ENCODE measurements at places on chromosomes 7 and 10. TPM values are rescaled to one million over a fixed set of nuclear protein-coding genes. Genes with fewer than 3 reads are reported as not detected.

Gene NAT16
- total RNA-seq = 0.15 TPM

Gene EPDR1
- total RNA-seq = 7.8 TPM

DNA sequence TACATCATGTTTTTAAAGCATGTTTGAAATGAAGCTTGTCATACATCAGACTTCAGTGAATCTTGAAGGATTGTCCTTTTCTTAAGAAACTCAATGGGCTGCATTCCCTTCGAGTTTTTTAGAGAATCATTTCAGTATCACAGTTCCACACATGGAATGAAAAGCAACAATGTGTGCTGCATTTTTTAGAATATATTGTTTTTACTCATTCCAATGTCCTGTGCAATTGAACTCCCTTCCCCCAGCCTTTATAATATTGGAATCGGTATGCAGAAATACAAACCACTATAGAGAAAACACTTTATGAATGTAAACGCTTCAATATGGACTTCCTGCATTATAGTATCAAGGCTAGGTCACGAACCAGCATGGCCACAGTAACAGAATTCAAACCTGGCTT, 634.4 kb downstream of the GATA3 start:
- no peak for DNase-seq

- DNase-seq = no peak
Observed at GRCh38 chr7:135884495-135885232, 92.5 kb downstream of the MTPN start.

GRCh38 chr10:129911451-129912165, 52.5 kb downstream of the EBF3 start:
- DNase-seq = no peak

DNA sequence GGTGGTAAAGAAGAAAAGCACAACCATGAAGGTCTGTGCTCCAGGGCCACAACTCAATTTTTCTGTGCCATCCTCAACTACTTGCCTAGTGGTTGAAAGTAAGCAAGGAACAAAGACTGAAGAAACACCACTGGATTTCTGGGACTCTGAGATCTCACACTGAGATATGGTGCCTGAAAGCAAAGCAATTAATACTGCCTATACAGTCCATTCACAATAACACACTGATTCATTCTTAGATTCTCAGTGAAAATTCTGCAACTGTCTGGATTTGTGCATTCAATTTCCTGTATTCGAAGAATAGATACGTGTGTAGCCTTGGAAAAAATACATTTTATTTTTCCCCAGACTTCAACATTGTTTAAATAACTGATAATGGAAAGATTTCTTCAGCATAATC, 116.4 kb upstream of the FAM133B start:
- no peak for DNase-seq

DNA sequence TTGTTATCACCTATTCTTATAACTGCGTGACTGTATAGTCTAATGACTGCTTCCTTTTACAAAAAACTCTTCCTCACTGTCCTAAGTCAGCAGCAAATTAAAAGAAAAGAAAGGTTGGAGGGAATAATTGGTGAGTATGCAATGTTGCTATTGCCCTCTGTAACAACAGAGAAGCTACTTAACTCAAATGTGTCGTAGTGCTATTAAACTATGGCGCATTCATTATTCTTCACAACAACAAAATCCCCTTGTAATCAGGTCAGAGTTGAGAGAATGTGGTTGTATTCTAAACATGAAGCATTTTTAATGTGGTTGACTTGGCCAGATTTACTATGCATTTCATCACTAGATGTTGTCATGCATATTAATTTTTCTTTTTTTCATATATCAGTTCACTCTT, 897.8 kb upstream of the PHF14 start:
- DNase-seq = no peak

DNA sequence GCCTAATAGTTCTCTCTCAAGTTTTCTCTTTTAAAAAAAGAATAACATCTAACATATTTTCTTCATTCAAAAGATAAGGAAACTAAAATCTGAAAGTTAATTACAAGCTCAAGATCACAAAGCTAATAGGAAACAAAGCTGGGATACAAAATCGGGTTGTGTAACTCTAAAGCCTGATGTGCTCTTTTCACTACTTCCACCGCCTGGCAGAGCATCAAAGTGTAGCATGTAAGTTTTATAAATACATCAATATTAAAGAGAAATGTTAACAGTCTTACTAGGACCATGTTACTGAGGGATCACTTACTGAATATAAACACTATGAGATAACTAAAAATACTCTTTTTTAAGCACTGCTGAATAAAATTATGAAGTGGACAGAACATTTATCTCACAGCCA, 97.2 kb downstream of the KMT2C start:
- DNase-seq = no peak

- DNase-seq = peak; percentile 50
Observed at GRCh38 chr10:117533507-117534281, 8.9 kb upstream of the EMX2 start.
